ENCODE measurements at places on chromosomes 6 and 20.

DNA sequence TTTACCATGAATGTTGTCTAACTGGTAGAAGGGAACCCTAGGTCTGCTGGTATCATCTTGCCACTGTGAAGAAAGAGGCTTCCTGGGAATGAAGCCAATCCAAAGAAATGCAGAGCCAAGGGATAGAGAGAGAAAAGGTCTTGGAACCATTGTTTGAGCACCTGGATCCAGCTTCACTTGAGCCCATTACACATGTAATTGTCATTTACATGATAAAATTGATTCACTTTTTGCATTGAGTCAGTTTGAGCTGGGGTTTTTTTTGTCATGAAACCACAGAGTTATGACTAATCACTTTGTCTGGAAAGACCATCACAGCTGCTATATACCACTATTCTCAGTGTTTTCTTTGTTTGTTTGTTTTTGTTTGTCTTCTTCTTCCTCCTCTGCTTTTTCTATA, 112.3 kb downstream of the CBLN4 start:
- DNase-seq = no peak
- H3K27me3 ChIP-seq = no peaks in the 10 kb centered on the region
- H3K36me3 ChIP-seq = no peaks in the 10 kb centered on the region

DNA sequence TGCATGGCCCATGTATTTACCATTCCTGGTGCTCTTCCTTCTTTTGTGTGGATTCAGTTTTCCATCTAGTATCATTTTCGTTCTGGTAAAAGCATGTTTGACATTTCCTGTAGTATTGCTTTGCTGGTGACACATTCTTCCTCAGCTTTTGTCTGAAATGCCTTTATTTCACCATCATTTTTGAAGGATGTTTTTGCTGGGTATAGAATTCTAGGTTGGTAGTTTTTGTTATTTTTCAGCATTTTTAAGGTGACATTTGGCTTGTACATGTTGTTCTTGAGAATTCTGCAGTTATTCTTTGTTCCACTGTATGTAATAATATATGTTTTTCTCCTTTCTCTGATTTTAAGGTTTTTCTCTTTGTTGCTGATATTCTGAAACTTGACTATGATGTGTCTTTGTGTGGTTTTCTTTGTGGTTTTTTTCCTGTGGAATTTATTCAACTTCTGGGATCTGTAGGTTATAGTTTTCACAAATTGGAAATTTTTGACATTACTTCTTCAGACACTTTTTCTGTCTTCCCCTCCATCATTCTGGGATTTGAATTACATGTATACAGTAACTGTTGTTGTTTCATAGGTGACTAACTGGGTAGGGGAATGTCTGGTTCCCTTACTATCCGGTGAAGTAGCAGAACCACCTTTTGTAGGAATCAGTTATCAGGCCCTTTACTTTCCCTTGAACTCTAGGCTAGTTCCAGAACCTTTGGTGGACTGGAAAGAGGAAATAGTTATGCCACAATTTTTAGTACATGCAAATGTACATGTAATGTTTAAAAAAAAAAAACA, 30.2 kb downstream of the SNX9 start:
- peaks cover 8% of the 10 kb centered on the region for H3K4me1 ChIP-seq
- no peak overlapping the region for H3K4me3 ChIP-seq
- H3K27me3 ChIP-seq = no peaks in the 10 kb centered on the region

DNA sequence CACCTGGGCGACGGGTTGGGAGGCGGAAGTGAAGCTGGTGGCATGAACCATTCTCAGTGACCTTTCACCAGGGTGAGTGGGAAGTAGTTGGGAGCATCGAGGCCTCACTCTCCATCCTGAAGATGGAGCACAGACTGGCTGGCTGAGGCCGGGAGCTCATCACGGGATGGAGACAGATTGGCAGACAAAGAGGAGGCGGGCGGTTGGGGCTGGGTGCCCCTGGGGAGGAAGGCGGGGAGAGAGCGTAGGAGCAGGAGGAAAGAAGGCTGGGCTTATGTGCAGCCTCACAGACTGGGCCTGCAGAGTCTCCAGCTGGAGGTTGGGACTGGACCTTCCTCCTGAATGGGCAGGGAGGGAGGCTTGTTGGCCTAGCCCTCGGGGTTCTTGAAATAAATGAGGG, 44.2 kb upstream of the SCRT2 start:
- H3K4me3 ChIP-seq = no peak overlapping the region
- peaks cover 49% of the 10 kb centered on the region for H3K27me3 ChIP-seq
- no peaks in the 10 kb centered on the region for H3K4me1 ChIP-seq
- no peak overlapping the region for H3K27ac ChIP-seq
- no peak for DNase-seq

- no peaks in the 10 kb centered on the region for H3K27me3 ChIP-seq
- H3K36me3 ChIP-seq = no peaks in the 10 kb centered on the region
- H3K27ac ChIP-seq = no peak overlapping the region
- no peak for DNase-seq
- H3K4me1 ChIP-seq = no peaks in the 10 kb centered on the region
These were observed 758.7 kb upstream of the MAN1A1 start for GRCh38 chr6:120108061-120108795.

DNA sequence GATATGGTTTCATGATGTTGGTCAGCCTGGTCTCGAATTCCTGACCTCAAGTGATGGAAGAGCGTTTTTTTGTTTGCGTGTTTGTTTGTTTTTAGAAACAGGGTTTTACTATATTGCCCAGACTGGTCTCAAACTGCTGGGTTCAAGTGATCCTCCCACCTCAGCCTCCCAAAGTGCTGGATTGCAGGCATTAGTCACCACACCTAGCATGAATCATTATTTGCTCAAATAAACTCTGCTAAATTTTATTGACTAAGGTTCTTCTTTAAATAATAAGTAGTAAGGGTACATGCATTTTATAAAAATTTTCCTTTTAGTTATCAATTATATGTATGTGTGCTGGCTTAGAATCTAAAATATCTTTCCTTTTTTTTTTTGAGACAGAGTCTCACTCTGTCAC, 52.9 kb downstream of the ZBTB9 start:
- H3K27ac ChIP-seq = no peak overlapping the region
- H3K36me3 ChIP-seq = no peaks in the 10 kb centered on the region
- H3K4me1 ChIP-seq = no peaks in the 10 kb centered on the region
- H3K27me3 ChIP-seq = no peaks in the 10 kb centered on the region

- H3K4me1 ChIP-seq = no peaks in the 10 kb centered on the region
- no peak overlapping the region for H3K4me3 ChIP-seq
- no peak overlapping the region for H3K27ac ChIP-seq
- peaks cover 28% of the 10 kb centered on the region for H3K27me3 ChIP-seq
These were observed 246.1 kb downstream of the BMP7 start for GRCh38 chr20:57020364-57020763.

- no peaks in the 10 kb centered on the region for H3K36me3 ChIP-seq
- no peaks in the 10 kb centered on the region for H3K27me3 ChIP-seq
- DNase-seq = no peak
- H3K27ac ChIP-seq = no peak overlapping the region
- no peak overlapping the region for H3K4me3 ChIP-seq
These were observed 49.4 kb upstream of the DACT2 start for GRCh38 chr6:168368936-168369335.

DNA sequence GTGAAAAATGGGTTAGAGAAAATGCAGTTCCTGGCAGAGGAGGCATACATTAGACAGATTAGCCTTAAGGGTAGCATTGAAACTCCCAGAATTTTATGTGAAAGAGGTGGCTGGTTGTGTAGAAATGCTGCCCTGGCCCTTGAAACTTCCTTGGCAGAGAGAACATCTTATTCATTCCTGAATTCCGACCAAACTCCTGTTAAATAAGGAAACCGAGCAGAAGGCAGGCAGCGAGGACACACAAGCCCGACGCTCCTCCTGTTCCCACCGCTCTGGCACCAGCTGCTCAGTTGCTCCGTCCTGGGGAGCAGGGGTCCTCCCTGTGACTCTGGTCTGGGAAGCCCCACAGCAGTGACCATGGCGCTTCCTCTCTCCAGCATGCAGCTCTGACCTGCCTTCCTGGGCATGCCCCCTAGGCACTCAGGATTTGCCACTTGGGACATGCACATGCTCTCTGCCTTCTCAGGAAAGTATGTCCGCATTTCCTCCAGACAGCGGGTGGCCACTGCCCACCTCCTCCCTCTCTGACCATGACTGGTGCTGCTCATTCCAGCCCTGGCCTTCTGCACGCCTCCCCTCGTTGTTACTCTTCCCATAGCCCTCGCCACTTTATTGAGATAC, 35.2 kb upstream of the CLDN20 start:
- H3K36me3 ChIP-seq = no peaks in the 10 kb centered on the region
- peak overlapping the region; percentile 60 for H3K27ac ChIP-seq
- no peak for DNase-seq

DNA sequence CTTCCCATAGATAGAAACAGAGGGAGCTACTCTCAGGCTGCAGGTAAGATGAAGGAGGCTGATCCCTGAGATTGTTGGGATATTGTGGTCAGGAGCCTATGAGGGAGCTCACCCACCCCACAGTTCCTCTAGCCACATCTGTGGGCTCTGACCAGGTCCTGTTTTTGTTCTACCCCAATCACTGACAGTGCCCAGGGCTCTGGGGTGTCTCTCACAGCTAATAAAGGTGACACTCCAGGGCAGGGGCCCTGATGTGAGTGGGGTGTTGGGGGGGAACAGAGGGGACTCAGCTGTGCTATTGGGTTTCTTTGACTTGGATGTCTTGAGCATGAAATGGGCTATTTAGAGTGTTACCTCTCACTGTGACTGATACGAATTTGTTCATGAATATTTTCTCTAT, 2.8 kb downstream of the HLA-F start:
- no peak for DNase-seq
- no peaks in the 10 kb centered on the region for H3K36me3 ChIP-seq
- peaks cover 9% of the 10 kb centered on the region for H3K4me1 ChIP-seq
- H3K4me3 ChIP-seq = no peak overlapping the region
- H3K27me3 ChIP-seq = no peaks in the 10 kb centered on the region
- no peak overlapping the region for H3K27ac ChIP-seq

- no peak for DNase-seq
- peaks cover 85% of the 10 kb centered on the region for H3K27me3 ChIP-seq
- H3K4me1 ChIP-seq = no peaks in the 10 kb centered on the region
- no peak overlapping the region for H3K27ac ChIP-seq
- no peaks in the 10 kb centered on the region for H3K36me3 ChIP-seq
These were observed 8.7 kb upstream of the SRXN1 start for GRCh38 chr20:661474-662270.

- peaks cover 22% of the 10 kb centered on the region for H3K36me3 ChIP-seq
- H3K4me3 ChIP-seq = no peak overlapping the region
- DNase-seq = no peak
- no peaks in the 10 kb centered on the region for H3K4me1 ChIP-seq
- H3K27ac ChIP-seq = no peak overlapping the region
These were observed 68.4 kb downstream of the SHPRH start for GRCh38 chr6:145895802-145896201.

- H3K4me1 ChIP-seq = peaks cover under 1% of the 10 kb centered on the region
- no peak overlapping the region for H3K27ac ChIP-seq
- H3K4me3 ChIP-seq = no peak overlapping the region
- no peaks in the 10 kb centered on the region for H3K27me3 ChIP-seq
- no peaks in the 10 kb centered on the region for H3K36me3 ChIP-seq
- no peak for DNase-seq
These were observed 98.8 kb downstream of the DTD1 start for GRCh38 chr20:18686696-18687095.

GRCh38 chr20:13494019-13494418, 144.7 kb downstream of the TASP1 start:
- no peak for DNase-seq
- H3K27me3 ChIP-seq = no peaks in the 10 kb centered on the region
- peaks cover 36% of the 10 kb centered on the region for H3K4me1 ChIP-seq
- H3K4me3 ChIP-seq = no peak overlapping the region
- H3K36me3 ChIP-seq = no peaks in the 10 kb centered on the region
- no peak overlapping the region for H3K27ac ChIP-seq

- DNase-seq = no peak
- no peaks in the 10 kb centered on the region for H3K4me1 ChIP-seq
- H3K36me3 ChIP-seq = no peaks in the 10 kb centered on the region
- H3K27ac ChIP-seq = peak overlapping the region; percentile 22
These were observed 57.5 kb downstream of the RIN2 start for GRCh38 chr20:19815553-19815991.

DNA sequence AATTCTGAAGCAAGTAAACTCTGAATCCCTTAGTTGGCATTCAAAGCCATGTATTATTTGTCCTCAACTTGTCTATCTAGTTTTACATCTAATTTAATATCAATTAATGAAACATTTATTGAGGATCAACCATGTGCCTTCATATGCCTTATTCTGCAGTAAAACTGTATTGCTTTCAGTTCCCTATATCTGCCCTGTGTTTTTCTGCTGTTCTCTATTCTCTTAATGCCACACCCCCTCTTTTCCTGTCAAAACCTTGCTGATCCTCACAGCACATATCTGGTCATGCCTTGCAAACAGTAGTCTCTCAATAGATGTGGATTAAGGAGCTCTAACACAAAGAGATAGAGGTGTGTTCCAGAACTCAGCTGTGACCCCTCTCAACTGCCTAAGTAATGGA, 2.0 kb downstream of the FIG4 start:
- no peak overlapping the region for H3K4me3 ChIP-seq
- H3K27me3 ChIP-seq = no peaks in the 10 kb centered on the region
- no peaks in the 10 kb centered on the region for H3K36me3 ChIP-seq
- H3K27ac ChIP-seq = no peak overlapping the region
- DNase-seq = no peak
- H3K4me1 ChIP-seq = peaks cover 20% of the 10 kb centered on the region

- H3K27ac ChIP-seq = no peak overlapping the region
- no peaks in the 10 kb centered on the region for H3K27me3 ChIP-seq
- no peak overlapping the region for H3K4me3 ChIP-seq
- DNase-seq = no peak
- no peaks in the 10 kb centered on the region for H3K36me3 ChIP-seq
These were observed 46.6 kb upstream of the DEFB112 start for GRCh38 chr6:50096296-50096695.

- H3K4me3 ChIP-seq = no peak overlapping the region
- no peak overlapping the region for H3K27ac ChIP-seq
- H3K36me3 ChIP-seq = no peaks in the 10 kb centered on the region
- no peaks in the 10 kb centered on the region for H3K4me1 ChIP-seq
- DNase-seq = no peak
- no peaks in the 10 kb centered on the region for H3K27me3 ChIP-seq
These were observed 111.9 kb downstream of the EYA4 start for GRCh38 chr6:133353061-133353460.

GRCh38 chr6:71279740-71280139, 8.9 kb upstream of the OGFRL1 start:
- no peaks in the 10 kb centered on the region for H3K36me3 ChIP-seq
- no peak overlapping the region for H3K4me3 ChIP-seq
- H3K27ac ChIP-seq = no peak overlapping the region
- DNase-seq = no peak
- no peaks in the 10 kb centered on the region for H3K27me3 ChIP-seq

GRCh38 chr20:38889792-38890496, 36.3 kb upstream of the FAM83D start:
- H3K27ac ChIP-seq = no peak overlapping the region
- no peak overlapping the region for H3K4me3 ChIP-seq
- peaks cover 4% of the 10 kb centered on the region for H3K4me1 ChIP-seq
- DNase-seq = no peak

DNA sequence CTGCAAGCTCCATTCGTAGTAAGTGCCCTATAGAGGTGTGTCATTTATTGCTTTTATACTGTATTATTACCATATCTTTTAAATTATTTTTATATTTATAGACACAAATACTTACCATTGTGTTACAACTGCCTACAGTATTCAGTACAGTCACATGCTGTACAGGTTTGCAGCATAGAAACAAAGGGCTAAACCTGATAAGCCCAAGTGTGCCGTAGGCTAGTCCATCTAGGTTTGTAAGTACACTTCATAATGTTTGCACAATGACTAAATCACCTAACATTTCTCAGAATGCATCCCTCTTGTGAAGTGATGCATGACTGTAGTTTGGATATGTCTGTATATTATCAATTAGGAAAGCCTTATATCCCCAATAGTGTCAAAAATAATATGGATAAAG, 122.8 kb downstream of the CLVS2 start:
- no peak overlapping the region for H3K27ac ChIP-seq
- no peak overlapping the region for H3K4me3 ChIP-seq
- H3K27me3 ChIP-seq = no peaks in the 10 kb centered on the region
- DNase-seq = no peak
- H3K36me3 ChIP-seq = no peaks in the 10 kb centered on the region
